CD4-positive, alpha-beta T cell (primary cell): ENCODE measurements at places on chromosomes 11 and 22.

DNA sequence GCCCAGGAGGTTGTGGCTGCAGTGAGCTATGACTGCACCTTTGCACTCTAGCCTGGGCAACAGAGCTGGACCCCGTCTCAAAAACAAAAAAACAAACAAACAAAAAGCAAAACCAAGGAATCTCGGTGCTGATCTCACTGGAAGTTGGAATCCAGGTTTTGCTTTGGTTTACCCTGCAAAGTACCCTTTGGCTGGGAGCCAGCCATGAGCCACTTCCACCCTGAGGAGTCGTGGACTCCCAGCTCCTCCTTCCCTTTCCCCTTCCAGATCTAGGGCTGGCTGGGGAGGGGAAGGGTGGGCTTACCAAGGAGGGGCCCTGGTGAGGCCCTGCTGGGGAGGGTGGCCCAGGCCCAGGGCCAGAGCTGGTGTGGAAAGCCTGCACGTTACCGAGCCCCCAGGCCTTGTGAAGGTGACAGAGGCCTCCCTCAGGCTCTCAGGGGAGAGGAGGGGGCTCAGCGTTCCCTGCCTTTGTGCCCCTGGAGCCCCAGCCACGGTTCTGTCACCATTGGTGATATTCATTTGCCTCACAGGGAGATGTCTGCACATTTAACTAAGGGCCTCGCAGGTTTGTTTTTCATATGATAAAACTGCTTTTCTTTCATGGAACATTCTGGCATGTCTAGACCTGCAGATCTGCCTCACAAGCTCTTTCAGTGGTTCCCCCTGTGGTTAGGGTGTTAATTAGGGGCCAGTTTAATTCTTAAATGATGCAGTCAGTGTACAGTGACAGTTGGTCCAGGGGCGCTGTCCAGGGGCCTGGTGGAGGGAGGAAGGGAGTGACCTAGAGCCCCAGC lies 29.0 kb downstream of the FBLN1 start:
- DNase-seq: no peak

GRCh38 chr11:1077417-1078119 lies 2.9 kb downstream of the MUC2 start:
- DNase-seq: no peak

DNA sequence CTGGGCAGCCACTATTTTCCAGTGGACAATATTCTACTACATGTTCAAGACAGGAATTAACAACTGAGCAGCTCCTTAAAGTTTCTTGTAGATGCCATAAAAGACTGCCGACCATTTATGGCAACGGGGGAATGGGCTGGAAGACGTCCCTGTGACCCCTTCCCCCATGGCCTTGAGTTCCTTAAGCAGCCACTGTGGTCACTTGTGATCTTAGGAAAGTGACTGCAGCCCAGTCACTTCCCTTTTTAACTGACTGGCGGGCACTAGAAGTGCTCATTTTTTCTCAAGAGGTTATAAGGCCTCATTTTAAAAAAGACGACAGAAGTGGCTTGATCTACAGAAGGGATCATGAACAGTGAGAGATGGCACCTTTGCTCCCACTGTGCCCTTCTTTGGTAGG lies 153.2 kb upstream of the NARS2 start:
- no peak for DNase-seq

DNA sequence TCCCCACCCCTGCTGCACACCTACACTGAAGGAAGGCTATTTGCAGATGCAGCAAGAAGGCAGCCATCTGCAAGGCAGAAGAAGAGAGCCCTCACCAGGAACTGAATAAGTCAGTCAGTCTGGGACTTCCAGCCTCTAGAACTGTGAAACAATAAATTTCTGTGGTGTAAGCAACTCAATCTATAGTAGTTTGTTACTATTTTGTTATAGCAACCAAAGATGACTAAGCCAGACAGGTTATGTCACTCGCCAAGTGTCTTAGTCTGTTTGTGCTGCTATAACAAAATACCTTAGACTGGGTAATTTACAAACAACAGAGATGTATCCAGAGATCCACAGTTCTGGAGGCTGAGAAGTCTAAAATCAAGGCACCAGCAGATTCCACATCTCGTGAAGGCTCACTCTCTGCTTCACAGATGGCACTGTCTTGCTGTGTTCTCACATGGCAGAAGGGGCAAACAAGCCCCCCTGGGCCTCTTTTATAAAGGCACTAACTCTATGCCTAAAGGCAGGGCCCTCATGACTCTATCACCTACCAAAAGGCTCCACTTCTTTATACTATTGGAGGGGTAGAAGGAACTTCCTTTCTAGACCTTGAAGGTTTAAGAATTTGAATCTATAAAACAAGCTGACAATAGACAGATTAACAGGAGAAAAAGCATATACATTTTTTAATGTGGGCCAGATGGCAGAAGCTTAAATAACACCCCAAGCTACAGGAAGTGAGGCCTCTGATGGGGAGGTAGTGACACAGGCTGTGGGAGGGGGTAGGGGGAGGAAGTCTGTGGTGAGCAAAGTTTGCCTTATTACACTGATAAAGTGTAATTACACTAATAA lies 12.3 kb downstream of the APOL6 start:
- DNase-seq: peak; percentile 47

DNA sequence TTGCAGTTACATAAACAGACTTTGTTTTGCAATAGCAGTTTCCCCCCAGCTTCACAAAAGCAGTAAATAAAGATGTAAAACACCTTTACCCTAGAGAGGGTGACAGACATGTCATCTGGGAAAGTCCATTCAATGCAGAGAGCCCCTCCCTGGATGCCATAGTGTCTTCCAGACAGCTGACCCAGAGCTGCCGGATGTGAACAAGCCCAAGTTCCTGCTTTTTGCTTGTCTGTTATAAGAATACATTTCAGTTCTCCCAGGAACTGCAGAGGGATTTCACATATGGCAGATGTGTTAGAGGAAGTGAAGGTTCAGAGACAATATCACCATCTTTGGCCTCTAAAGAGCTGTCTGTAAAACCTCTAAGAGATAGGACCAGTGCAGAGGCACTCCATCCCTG lies 48.9 kb downstream of the RELT start:
- no peak for DNase-seq

DNA sequence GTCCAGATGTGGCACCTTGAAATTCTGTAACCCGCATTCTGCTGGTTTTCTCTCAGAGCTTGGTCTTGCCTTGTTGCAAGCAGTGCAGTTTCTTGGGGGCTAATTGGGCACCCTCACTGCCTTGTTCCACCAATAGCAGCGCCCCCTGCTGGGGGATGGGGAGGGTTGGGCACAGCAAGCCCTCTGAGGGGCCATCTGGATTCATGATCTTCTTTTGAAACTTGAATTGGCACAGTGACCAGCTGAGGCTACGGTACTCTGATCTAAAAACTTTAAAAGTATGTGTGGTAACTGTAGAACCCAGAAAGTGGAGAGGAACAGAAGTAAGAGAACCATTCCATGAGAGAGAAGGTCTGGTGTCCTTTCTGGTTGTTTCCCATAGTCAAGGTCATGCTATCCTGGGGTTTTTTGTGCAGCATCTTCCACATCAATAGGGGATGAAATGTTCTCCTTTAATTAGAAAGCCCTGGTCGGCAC lies 64.2 kb downstream of the MED15 start:
- DNase-seq: peak; percentile 66

GRCh38 chr22:26734339-26735018 lies 77.1 kb downstream of the MIAT start:
- no peak for DNase-seq

DNA sequence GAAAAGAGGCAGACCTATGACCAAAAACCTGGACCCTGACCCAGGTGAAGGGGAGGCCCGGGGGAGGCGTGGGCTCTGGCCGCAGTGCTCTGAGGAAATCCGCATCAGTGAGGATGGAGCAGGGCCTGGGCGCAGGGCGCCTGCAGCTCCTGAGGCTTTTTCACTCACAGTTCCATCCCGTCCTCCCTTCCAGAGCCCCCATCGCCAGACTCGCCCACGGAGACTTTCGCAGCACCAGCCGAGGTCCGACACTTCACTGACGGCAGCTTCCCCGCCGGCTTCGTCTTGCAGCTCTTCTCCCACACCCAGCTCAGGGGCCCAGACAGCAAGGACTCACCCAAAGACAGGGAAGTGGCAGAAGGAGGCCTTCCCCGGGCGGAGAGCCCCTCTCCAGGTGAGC lies 5.4 kb downstream of the SPINDOC start:
- no peak for DNase-seq

GRCh38 chr11:14905104-14906033 lies 13.3 kb upstream of the CYP2R1 start:
- DNase-seq: peak; percentile 77

GRCh38 chr11:12922980-12923507 lies 86.1 kb upstream of the RASSF10 start:
- no peak for DNase-seq

GRCh38 chr11:35540526-35540925 lies 15.1 kb upstream of the PAMR1 start:
- DNase-seq: no peak

GRCh38 chr11:22342211-22343031 lies 4.2 kb downstream of the SLC17A6 start:
- no peak for DNase-seq

- no peak for DNase-seq
Measured at GRCh38 chr11:18366286-18366685, 28.1 kb upstream of the LDHA start.

GRCh38 chr11:29129844-29130243 lies 887.0 kb downstream of the KCNA4 start:
- no peak for DNase-seq

DNA sequence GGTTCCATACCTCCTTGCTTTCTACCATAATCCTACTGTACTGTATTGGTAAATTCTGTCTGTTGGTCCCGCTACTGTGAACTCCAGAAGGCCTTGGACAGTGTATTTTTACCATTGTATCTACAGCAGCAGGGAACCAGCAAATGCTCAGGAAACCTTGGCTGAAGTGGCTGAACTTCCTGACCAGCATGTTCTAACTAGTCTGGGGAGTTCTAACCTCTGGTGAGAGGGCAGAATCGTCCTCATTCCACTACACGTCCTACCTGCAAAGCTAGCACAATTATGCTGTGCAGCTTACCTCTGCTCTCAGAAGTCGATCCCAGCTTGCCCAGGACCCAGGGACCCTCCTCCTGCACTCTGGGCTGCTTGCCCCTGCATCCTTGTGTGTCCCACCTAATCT lies 283.1 kb downstream of the TENM4 start:
- DNase-seq: no peak

DNA sequence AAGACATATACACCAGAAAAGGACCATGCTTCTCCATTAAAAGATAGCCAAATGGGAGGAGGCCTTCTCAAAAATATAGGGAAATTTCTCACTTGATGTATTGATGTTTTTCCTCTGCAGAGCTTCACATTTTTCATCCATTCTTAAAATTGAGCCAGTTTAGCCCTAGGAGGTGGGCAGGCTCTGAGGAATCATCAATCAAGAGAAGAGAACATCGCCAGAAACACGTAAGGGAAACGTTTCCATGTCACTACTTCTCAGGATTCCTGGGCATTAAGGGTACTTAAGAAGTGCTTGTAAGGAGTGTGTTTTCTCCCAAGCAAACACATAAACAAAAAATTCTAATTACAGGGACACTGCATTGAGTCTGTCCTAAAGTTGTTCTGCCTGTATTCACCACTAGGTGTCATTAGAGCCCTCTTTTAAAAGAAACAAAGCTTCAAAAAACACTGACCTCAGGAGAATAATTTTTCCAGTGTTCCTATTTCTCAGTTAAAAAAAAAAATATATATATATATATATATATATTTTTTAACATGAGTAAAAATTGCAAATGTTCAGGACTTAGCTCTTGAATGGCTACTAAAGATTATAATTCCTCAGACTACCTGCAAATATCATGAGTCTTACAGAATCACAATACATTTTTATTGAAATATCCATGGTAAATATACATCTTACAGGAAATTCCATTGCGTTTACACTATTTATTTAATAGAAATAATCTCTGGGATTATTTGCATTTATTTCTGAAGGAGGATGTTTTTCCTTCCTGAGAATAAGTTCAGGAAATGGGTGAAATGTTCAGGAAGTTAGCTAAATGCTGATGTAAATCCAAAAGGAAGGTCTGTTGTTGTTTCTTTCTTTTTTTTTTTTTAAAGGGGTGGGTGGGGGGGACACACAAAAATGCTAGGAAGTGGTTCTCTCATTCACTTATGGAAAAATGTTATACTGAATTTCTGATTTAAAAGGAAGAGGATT lies 16.0 kb downstream of the FZD4 start:
- no peak for DNase-seq

DNA sequence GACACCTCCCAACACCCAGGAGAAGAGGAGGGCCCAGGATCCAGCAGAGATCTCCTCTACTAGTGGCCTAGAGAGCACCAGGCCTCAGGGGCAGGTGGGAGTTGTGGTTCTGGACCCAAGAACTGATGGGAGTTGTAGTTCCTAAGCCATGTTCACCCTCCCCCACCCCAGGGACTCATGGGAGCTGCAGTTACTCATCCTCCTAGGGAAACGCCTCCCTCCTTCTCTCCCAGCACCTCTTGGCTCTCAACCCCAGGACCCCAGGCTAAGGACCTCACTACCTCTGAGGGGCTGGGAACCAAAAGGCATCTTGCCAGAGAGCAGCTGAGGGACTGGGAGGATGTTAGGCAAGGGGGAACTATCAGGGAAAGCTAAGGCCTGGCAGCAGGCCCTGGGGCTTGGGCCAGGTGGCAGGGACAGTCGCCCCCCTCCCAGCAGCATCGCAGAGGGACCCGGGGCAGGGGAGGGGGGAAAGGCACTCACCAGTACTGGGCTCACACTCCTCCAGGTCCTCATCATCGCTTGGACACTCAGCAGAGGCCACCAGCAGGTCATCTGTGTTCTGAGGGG lies 28.9 kb downstream of the SLC22A12 start:
- no peak for DNase-seq

GRCh38 chr11:64559351-64560138 lies 31.5 kb upstream of the SLC22A12 start:
- DNase-seq: no peak

DNA sequence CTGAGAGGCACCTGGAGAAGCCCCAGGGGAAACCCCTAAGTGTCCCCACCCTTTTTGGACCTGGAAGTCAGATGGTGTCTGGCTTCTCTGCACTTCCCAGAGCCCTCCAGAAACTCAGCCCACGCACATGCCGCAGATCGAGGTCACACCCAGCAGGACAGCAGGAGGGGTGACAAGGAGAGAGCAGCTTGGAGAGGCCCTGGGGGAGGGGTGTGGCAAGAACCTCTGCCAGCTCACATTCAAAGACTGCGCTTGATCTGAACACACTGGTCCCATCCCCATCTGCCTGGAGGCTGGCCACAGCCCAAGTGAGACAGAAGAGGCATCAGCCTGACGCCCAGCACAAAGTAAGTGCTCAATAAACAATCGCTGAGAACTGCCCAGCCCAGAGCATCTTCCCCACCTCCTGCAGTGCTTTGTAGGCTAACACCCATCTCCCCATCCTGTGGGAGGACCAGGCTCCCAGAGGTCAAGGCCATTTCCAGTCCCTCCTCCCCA lies 21.4 kb downstream of the TMPRSS6 start:
- DNase-seq: no peak

- DNase-seq: no peak
Measured at GRCh38 chr11:3177931-3178330, 12.8 kb upstream of the OSBPL5 start.

GRCh38 chr22:22508274-22509176 lies at the start of gene ZNF280B:
TSS of gene ZNF280B (minus strand) at chr22:22508742. CDS start at chr22:22489398, 19,344 bp downstream.
- peak; percentile 76 for DNase-seq

- DNase-seq: no peak
Measured at GRCh38 chr11:95324826-95325225, 93.8 kb upstream of the SESN3 start.

- DNase-seq: no peak
Measured at GRCh38 chr11:111189466-111189865, 56.1 kb upstream of the POU2AF2 start.

GRCh38 chr11:128502726-128503125 lies 84.6 kb downstream of the ETS1 start:
- no peak for DNase-seq

GRCh38 chr11:77188633-77189491 lies 60.8 kb downstream of the MYO7A start:
- DNase-seq: no peak
